DMS 273 treated with DMSO at 0.1 percent for 48 hours (cell line): ENCODE measurements at places on chromosomes 6 and 20.

DNA sequence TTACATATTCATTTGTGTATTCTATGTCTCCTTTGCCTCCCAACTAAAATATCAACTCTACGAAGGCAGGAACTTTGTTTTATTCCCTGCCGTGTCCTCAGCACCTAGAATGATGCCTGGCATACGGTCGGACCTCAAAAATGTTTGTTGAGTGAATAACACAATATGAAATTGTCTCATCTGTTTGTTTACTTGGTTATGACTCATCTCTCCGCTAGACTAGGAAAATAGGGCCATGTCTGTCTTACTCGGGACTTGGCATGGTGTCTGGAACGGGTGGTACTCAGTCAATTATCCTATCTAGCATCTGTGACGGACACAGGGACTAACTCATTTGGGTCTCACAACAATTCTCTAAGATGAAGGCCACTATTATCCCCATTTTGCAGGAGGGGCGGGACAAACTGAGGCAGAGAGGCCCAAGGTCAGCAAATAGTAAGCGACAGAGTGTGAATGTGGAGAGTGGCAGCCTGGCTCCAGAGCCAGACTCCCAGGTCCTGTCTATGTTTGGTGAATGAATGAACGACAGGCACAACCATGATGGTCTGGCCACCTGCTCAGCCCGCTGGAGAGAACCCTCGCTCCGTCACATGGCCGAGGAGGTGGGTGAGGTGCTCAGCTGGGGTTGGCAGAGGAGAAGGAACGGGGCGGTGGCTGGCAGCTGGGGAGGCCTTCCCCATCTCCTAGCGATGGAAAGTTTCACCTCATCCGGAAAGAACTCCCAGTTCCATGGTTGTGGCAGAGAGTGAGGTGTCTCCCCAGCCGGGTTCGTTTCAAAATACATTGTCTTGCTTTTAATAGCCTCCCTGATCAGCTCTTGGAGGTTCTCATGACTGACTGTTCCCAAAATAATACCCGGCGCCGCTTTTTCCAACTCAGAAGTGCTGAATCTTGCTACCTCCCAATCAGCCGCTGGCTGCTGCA, 27.6 kb upstream of the NFATC2 start:
- DNase-seq, result no peak

- DNase-seq, result no peak
Observed at GRCh38 chr6:26232940-26233648, 131.9 kb upstream of the BTN3A2 start.

DNA sequence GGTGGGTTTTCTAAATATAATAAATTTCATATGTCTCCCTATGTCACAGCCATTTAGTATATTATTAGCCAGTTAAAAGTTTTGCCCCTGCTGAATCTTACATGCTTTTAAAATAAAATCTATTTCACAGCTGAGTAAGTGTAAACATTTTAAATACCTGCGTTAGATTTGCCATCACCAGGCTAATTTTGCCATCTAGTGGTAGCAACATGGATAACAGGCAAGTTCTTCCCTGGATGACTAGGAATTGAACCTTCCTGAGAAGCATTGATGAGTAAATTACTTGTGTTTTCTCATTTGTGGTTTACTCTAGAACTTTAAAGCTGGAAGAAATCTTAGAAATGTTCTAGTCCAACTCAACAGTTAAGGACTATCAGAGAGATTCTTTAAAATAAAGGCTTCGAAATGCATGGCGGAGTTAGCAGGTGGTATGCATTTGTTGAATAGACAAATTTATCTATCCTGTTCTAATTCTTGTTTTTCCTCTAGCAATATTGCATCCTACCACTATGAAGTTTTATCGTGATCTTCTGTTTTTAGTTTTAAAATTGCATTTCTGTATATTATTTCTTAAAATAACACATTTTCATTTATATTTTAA, 2.6 kb downstream of the PRSS35 start:
- DNase-seq, result peak; percentile 14

DNA sequence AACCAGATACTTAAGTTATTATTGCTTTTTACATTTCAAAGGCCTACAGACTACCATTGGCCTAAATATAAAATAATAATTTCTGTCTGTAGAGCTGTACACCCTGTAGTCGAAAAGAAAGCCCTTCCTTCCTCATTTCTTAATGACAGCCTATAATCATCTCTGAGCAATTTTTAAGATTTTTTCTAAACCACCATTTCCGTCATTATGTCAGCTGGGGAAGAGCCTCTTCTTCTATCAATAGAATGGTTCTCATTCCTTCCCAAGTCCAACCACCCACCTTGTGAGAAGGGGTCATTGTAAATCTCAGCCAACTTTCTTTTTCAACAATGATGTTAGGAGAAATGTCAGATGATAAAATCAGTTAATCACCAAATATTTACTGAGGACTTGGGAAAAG, 91.8 kb downstream of the PLEKHG1 start:
- no peak for DNase-seq

GRCh38 chr20:61252601-61253263, 671 bp downstream of the CDH4 start:
- DNase-seq, result no peak

GRCh38 chr6:31568537-31568961, 3.5 kb upstream of the LTA start:
- DNase-seq, result no peak

- peak; percentile 73 for DNase-seq
Observed at GRCh38 chr6:27630727-27631608, 158.1 kb upstream of the ZNF184 start.

DNA sequence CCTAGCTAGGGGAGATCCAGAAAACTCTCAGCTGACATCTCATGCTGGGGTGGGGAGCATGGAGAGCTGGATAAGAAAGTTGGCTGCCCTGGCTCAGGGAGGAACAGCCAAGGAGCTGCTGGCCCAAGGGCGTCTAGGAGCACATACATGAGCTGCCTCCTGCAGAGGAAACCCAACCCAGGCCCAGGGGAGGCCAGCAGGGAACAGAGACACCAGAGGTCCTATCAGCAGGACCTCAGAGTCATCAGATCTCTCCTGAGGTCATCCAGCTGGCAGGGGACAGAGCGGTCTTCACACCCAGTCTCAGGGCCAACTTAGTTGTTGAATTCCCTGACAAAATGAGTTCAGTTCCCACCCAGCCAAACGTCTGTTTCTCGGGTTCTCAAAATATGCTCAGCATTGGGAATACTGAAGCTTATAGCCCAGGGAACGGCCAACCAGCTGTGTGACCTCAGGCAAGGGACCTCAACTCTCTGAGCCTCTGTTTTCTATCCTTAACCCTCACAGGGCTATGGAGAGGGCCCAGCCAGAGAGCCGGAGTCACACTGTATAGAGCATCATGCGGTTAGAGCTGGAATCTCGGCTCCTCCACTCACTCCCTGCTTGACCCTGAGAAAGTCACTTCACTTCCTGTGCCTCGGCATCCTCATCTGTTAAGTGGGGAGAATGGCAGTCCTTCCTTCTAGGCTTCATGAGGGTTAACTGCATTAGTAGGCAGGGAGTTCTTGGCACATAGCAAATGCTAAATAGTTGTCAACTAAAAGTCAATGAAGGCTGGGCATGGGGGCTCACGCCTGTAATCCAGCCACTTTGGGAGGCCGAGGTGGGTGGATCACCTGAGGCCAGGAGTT, 13.8 kb downstream of the ADA start:
- DNase-seq, result no peak

DNA sequence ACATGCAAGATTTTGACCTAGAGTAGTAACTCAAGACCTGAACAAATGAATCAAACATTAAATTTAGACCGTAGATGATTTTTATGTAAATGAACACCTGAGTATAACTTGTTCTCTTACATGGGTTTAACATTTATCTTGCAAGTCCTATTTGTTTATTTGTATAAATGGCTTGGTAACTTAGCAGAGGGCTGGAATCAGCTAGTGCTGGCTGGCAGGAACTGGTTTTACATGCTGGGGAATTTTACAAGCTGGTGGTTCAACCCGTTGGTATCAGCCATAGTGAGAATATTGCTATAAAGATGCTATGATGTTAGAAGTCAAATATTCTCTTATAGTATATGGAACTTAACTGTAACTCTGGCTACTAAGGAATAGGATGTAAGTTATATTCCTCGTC, 8.9 kb downstream of the SLC22A2 start:
- DNase-seq, result no peak

GRCh38 chr6:75113446-75113845, 92.4 kb downstream of the COL12A1 start:
- DNase-seq, result no peak

DNA sequence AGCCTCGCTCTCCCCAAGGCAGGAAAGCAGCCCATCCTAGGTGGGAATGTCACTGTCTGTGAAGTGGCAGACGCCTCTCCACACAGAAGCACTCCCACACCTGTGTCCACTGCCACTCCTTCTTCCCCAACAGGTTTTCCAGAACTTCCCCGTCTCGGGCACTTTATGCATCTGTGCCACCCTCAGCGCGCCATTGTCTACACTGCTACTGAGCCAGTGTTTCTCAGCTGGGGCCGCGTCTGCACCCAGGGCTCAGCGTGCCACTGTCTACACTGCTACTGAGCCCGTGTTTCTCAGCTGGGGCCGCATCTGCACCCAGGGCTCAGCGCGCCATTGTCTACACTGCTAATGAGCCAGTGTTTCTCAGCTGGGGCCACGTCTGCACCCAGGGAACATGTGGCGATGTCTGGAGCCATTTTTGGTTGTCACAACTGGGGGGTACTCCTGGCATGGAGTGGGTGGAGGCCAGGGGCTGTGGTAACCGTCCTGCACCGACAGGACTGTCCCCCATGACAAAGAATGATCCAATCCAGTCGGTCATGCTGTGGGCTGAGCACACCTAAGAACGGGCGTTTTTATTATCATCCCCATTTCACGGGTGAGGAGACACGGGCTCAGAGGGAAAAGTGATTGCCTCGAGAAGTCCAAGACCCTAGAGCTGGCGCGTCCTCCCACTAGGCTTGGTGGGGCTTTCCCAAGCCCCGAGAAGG, 41.7 kb upstream of the ZBP1 start:
- DNase-seq, result no peak

DNA sequence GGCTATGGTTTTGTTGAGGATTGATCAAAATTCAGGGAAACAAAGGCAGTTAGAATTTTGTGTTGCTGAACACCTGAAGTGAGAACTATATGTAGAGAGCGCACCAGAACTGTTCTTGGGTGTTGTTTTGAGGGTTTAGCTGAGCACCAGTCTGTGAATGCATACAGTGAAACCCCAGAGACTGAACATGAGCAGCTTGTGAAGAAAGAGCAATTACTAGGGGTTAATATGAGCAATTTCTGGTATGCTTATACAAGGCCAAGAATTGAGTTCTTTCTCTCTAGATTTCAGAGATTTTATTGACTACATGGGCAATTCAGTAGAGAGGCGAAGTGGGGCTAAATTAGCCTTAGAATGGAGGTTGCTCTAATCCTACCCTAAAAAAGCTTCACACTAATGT, 93.9 kb downstream of the CD2AP start:
- no peak for DNase-seq

GRCh38 chr6:46772762-46773161, 20.4 kb upstream of the MEP1A start:
- no peak for DNase-seq

DNA sequence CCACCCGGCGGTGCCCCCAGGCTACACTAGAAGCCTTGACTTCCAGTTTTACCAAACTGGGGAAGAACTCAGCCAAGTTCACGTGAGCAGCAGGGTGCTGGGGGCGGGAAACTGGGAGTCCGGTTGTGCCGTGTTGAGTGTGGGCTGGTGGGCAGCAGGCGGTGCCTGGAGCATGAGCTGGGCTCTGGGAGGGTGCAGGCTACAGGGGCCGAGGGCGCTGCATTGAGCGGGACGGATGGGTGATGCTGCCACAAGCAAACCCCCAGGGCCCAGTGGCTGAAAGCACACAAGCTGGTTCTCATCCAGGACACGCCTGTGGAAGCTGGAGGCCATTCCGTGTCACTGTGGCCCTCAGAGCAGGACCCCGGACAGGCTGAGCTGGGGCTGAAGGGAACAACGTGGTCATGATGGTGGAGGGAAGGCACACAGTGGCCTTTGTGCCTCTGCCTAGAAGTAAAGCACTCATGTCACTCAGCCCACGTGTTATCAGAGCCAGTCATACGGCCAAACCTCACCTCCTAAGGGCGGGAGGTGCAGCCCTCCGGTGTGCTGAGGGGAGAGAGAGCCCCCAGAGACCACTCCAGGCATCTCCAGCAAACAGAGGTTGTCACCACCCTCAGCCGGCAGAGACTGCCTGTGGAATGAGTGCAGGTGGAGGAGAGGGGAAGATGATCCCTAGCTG, 29.5 kb downstream of the RBM38 start:
- DNase-seq, result no peak

DNA sequence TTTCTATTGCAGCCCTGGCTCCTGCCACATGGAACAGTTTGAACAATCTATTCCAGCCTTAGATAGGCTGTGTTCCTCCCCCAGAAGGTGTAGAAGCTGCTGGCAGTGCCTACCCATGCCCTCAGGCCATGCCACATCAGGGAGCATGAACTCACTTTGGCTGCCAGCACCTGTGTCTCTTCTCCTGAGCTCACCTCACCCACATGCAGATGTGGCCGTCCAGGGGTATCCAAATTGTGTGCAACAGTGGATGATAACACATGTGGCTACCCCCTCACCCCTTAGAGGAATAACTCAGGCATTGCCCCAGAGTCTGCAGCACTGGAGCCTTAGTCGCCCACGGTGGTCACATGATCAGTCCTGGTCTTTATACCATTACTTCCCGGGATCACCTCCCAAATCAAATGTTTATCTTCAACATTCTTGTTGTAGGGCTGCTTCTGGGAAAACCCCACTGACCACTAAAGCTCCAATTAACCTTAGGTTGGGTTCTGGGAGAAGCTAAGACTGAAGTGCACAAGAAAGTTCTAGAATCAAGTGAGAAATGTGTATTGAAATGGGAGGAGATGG, 110.4 kb downstream of the BANF2 start:
- no peak for DNase-seq

GRCh38 chr6:33641144-33641543, 20.0 kb downstream of the ITPR3 start:
- DNase-seq, result no peak

- no peak for DNase-seq
Observed at GRCh38 chr6:71043902-71044301, 87.0 kb upstream of the B3GAT2 start.

DNA sequence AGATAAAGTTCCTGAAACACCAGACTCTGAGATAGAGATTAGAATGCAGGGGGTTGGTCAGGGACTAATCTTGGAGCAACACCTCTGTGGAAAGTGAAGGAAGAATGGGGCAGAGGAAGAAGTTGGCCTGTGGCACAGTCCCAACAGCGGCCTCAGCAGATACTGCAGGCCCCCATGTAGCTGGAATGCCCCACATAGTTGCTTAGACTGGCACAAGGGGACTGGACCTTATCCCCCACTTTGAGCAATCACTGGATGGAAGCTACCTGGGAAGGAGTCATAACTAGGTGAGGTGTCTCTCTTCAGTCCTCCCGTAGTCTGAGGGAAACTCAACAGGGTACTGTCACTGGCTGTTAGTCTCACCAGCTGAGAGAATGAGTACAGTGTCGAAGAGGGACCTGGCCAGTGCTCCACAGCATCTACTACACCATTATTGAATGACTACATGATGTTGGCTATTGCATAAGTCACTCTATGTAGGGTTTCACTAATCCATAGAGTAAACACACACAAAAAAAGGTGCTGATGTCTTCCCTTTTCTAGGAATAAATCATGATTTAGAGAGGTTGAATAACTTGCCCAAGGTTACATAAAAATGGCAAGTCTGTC, 47.5 kb downstream of the ADGRG6 start:
- DNase-seq, result no peak

GRCh38 chr6:33758815-33759216, 12.1 kb upstream of the IP6K3 start:
- DNase-seq, result no peak

GRCh38 chr20:10074513-10074912, 39.7 kb downstream of the ANKEF1 start:
- DNase-seq, result no peak
